Activated T-cell treated with anti-CD3 and anti-CD28 coated beads for 1 hour (primary cell): ENCODE measurements at places on chromosomes 6 and 20.

- peak; percentile 19 for DNase-seq
These were observed 40.1 kb upstream of the AKIRIN2 start for GRCh38 chr6:87742106-87742505.

DNA sequence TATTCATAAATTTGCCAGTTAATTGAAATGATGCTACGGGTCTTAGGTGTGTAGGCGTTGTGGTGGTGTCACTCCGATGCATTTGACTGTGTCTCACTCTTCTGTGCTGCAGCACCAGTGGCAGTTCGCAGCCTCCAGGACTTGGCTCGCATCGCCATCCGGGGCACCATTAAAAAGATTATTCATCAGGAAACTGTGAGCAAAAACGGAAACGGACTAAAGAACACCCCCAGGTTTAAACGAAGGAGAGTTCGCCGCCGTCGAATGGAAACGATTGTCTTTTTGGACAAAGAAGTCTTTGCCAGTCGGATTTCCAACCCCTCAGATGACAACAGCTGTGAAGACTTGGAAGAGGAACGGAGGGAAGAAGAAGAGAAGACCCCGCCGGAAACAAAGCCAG, 17.6 kb downstream of the PCMTD2 start:
- DNase-seq: no peak

- no peak for DNase-seq
These were observed 8.7 kb downstream of the TRIM38 start for GRCh38 chr6:25971187-25971821.

- DNase-seq: no peak
These were observed at the start of gene RBBP8NL for GRCh38 chr20:62427172-62428001. Gene RBBP8NL (minus strand): TSS chr20:62427539. CDS start chr20:62419647, 7,892 bp downstream.

- no peak for DNase-seq
These were observed 24.9 kb upstream of the SULF2 start for GRCh38 chr20:47810116-47810677.

DNA sequence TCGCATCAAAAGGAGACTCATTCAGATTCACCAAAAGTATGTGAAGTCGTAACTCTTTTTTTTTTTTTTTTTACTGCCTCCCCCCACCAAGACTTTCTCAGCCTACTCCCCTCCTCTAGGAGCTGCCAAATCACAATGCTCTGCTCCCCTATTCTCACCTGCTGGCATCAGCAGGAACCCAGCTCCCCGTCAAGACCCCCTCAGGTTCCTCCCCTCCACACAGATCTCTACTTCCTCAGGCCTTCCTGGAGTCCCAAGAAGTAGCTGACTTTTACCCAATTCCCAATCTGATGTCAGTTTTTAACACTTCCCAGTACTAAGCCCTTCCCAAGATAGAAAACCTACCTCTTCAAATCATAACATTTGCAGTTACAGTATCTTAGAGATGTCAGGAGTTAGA, 39.3 kb downstream of the ARHGAP18 start:
- DNase-seq: no peak

DNA sequence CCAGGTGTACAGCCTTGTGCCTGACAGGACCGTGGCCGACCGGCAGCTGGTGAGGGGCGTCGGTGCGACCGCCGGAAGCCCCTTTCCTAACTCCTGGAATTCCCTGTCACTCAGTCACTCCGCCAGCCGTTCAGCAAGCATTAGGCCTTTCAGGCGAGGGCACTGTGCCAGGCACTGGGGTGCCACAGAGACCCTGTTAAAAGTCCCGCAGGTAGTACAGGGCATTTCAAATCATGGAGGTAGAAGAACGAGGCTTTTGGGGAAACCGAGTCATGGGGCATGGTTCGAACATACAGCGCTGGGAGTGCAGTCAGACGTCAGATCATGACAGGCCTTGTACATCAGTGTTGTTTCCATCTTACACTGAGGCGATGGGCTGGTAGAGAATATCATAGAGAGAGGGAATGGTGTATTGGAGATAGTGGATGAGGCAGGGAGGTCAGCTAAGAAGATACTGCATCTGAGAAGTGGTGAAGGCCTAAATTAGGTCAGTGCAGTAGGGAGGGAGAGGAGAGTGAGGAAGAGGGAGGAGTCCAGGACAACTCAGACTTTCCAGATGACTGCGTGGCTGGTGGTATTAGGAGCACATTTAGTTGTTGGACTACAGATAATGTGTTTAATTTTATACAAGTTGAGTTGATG, 892 bp upstream of the DXO start:
- DNase-seq: no peak
